ENCODE measurements at places on chromosomes 2 and 18.

GRCh38 chr2:113080134-113080533, 12.4 kb downstream of the IL1F10 start:
- DNase-seq, result peak; percentile 5

DNA sequence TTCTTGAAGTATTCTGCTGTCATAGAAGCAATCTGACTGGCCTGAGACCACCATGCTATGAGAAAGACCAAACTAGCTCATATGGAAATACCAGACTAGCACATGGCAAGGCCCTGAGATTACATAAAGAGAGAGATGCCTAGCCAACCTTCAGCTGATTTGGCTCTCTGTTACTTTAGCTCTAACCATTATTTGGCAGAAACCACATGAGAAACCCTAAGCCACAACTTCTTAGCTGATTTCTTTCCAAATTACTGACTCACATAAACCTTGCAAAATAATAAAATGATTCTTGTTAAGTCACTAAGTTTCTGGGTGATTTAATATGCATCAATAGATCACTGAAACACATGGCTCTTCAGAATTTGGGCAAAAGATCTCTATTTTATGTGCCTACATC, 295.0 kb upstream of the ZNF521 start:
- peak; percentile 63 for DNase-seq

- no peak for DNase-seq
These were observed 9.7 kb upstream of the SNRNP200 start for GRCh38 chr2:96315005-96315399.

GRCh38 chr2:196783431-196784094, 15.9 kb downstream of the GTF3C3 start:
- peak; percentile 47 for DNase-seq

DNA sequence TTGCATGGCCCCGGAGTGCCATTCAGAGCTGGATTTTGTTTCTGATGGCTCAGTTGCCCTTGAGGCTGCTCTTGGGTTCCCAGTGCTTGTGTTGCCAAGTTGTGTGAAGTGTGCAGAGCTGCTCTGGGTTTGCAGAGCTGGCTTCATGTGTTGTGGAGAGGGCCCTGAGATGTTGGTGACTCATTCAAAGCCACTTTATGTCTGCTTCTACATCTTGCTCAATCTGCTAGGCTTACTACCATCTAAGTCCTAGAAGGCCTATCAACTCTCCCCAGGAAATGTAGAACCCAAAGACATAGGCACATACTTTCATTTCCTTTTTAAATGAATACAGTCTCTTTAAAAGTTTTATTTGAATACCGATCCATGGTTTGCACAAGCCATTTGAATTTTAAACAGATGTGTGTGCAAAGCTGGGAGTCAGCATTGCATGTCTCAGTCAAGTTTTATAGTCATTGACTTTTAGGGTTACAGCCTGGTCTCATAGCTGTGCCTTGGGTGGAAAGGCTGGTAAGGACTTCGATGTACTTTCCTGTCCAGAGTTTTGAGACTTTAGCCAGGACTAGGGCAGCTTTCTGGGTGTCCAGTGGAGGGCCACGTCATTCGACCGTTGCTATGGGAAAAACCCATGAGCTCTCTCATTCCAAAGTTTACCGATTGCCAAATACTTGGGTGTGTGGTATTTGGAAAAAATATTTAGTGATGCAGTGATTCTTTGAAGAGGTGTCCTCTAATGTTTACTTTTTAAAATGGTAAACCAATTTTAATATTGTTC, 105.0 kb downstream of the LTBP1 start:
- peak; percentile 79 for DNase-seq

DNA sequence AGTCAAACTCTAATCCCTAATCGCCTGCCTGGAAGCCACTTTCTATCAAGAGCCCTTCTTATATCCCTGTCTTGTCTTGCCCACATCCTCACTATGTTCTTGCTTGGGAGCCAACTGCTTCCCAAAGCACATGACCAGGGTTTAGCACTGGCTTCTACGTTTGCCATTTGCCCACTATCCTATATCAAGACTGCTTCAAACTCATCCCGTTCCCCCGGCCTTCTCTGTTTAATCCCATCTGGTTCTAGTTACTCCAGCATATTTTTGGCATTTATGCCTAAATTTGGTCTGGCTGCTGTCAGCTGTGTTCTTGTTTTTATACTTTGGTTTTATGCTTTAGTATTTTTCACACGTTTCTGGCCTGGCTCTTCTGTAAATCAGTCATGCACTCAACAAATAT, 40.2 kb downstream of the POLR1A start:
- DNase-seq, result no peak

GRCh38 chr2:205193125-205193835, 489.0 kb upstream of the NRP2 start:
- DNase-seq, result no peak

DNA sequence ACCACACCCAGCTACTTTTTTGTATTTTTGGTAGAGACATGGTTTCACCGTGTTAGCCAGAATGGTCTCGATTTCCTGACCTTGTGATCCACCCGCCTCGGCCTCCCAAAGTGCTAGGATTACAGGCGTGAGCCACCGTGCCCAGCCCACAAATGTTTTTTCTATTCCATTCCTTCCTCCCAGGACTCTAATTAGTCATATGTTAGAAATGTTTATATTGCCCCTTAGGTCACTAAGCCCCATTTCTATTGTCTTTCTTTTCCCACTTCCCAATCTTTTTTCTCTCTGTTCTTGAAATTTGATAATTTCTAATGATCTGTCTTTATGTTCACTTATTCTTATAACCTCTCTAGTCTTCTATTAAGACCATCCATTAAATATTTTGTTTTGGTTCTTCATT, 31.3 kb upstream of the CDCA7 start:
- DNase-seq, result no peak

GRCh38 chr2:172782506-172783164, 47.0 kb downstream of the RAPGEF4 start:
- DNase-seq, result peak; percentile 89

DNA sequence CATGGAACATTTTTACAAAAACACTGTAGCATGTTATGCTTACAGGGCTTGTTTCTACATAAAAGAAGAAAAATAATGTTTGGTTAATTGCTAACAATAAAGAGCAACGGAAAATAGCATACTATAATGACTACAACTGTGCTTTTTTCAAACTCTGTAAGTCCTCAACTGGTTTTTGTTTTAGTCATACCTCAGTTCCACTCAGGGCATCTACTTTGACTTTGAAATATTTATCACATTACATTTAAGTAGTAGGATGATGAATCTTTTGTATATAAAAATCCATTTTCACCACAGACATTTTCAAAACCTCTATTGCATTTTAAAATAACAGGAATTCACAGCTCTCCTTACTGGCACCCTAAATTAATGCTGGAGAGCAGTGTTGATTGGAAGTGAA, 8.3 kb downstream of the SATB2 start:
- DNase-seq, result no peak

GRCh38 chr2:227479865-227480475, 8.0 kb downstream of the AGFG1 start:
- peak; percentile 70 for DNase-seq

DNA sequence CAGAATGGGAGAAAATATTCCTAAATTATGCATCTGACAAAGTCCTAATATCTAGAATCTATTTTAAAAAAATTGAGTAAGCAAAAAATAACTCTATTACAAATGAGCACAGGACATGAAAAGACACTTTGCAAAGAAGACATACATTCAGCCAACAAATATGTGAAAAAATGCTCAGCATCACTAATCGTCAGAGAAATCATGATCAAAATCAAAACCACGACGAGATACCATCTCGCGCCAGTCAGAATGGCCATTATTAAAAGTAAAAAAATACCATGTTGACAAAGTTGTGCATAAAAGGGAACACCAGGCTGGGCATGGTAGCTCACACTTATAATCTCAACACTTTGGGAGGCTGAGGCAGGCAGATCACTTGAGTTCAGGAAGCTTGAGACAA, 63.5 kb downstream of the EVA1A start:
- DNase-seq, result no peak

DNA sequence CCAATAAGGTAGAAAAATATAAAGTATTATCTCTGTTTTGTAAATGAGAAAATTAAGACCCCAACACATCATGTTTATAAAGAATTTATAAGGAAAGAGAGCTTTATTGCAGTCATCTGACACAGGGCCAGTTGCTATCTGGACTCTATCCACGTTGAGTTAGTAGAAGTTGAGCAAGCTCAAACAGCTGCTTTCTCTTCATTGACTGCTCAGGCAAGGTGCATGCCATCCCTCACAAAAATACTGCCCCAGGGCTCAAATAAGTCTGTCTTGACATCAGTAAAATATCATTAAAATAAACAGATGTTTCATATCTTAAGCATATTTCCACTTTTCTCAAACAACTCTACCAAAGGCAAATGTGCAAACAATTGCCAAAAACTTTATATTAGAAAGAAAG, 14.8 kb downstream of the COL5A2 start:
- DNase-seq, result peak; percentile 70

DNA sequence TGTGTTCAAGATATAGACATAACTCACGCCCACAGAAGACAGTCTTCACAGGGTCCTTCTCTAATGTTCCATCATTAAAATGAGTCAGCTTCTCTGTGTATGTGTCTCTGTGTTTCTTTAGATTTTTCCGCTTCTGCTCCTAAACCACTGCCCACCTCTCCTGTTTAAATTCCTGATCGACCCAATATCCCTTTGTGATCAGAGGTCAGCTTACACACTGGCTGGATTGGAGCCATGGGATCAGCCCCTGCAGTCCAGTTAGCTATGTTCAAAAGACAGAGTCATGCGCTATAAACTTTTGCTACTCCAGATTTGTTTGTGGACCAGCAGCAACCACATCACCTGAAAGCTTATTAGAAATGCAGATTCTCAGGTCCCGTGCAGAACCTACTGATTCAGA, 229.2 kb downstream of the C1D start:
- no peak for DNase-seq

DNA sequence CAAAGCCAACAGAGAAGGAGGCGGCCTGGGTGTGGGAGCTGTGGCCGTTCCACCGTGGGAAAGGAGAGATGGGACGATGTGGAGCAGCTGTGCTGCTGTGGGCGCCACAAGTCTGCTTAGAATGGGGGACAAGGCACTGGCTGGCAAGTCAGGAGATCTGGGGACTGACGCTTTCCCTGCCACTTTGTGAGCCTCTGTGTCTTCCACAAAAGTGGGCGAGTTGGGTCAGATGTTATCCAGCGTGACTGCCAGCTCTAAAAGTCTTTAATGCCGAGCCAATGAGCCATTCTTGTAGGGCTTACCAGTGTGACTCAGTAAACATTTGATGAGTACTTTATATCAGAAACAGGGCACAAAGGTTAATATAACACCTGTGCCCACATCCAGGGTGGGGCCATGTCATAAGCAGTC, 113.6 kb upstream of the MGAT5 start:
- DNase-seq, result no peak
